GM12892 (cell line): ENCODE measurements at places on chromosomes 4 and X.

DNA sequence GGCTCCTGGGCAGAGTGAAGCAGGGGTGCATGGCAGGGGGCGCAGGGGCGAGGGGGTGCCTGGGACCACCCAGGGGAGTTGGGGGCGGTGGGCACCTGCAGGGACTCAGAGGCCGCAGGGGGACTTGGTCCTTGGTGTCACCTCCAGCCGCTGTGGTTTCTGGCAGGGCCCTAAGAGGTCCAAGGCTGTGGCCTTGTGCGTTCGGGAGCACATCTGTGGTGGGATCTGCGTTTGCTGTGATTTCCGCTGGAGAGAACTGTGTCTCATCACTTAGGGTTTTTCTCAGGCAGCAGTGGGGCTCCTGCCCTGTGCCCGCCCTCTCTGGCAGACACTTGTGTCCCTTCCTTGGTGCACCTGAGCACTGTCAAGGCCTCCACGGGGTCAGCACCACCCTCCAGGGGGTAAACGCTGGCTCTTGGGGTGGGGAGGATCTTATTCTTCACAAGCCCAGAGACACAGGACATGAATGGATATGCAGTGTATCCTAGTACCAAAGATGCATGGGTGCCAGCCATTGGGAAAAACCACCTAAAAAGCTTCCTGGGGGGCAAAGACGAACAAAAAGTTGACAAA is 66.5 kb downstream of the ACOX3 start:
- no peak for DNase-seq

DNA sequence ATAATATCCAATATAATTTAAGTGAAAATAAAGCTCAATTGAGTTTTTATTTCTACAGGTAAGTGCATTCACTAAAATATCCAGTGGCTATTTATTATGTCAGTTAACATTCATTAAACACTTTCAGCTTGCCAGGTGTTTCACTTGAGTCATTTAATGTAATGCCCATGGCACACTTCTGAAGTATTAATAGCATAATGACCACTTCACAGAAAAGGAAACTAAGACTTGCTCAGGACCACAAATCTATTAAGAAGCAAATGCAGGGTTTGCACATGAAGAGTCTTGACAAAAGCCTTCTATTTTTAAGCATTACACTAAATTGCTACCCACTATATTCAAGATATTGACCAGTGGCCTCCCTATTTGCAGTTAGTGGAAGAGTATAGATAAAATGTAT is 612.7 kb downstream of the KCTD8 start:
- no peak for DNase-seq

GRCh38 chr4:2450394-2451035 is 18.4 kb upstream of the RNF4 start:
- DNase-seq: peak; percentile 18

DNA sequence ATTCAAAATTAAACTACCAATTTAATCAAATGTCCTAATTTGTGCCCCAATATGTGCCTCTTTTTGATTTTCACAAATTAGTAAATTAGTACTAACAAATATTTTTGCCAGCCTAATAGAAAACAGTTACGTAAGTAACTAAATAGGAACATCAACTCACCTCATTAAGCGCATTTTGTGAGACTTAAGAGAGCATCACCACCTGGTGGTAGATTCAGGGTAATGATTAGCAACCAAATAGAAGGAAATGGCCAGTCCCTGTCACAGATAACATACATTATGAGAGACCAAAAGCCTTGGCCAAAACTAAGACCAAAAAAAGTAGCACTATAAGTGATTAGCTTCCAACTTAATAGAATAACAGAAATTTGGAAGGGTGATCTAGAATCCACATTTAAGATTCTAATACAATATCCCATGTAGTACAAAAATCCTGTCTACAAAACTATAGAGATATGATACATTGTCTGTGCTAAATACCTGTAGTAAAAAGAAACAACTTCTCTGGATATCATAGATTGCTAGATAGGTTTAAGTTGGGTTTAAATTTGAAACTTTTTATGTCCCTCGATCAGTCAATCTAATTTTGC is 46.7 kb downstream of the C4orf46 start:
- no peak for DNase-seq

- no peak for DNase-seq
Measured at GRCh38 chr4:173538909-173539445, 8.9 kb upstream of the HAND2 start.

DNA sequence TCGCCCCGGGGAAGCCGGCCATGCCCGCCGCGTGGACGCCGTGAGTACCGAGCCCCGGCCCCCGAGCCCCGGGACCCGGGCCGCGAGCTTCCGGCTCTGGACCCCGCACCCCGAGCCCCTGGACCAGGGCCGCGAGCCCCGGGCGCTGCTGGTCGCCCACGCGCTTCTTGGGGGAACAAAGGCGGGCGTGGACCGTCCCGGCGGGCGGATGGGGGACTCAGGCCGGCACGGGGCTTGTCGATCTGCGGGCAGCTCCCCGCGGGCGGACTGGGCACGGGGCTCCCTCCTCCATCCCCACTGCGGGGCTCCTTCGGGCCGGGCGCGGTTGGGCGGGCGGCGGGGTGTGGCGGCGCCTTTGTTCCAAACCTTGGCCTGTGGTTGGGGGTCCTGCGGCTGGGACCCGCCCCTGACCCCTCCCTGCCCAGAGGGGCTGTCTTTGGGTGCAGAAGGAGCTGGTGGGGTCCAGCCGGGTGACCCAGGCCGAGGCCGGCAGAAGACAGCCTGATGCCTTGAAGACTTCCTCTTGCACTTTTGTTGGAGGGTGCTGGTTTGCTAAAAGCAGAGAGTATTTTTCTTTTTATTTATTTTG is 25.2 kb upstream of the ADD1 start:
- DNase-seq: no peak

DNA sequence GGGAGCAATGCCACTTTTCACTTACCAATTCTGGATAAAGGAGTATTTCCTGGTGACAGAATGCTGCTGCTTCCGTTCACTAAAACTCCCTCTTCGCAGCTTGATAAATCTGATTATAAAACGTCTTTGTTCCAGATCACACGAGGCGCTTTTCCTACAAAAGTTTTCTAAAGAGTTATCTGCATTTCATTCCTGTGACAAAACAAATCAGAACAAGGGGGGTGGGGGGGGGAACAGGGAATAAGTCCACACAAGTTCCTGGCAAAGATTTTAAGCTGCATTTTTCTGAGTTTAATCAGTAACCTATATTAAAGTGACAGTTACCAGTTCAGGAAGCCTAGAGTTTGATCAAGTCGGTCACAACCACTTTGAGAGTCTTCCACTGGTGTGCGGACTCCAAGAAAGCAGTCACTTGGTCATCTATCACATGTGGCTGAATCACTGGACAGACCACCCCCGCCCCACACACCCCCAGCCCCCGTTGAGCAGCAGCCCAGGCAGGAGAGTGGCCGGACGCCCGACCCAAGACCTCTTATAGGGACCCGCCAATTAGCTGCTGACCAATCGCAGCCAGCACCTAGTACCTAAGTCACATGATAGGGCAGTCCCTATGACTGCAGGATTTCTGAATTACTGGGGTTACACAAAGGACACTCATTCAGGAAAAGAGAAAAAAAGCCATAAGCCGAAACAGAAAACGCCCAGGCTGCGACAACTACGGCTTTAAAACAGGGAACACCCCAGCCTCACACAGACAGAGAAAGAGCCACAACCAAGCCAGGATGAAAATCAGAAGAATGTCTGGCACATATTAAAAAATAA is 569.3 kb upstream of the DIPK2B start:
- DNase-seq: peak; percentile 24

GRCh38 chr4:131093303-131093702 is 1997.4 kb downstream of the C4orf33 start:
- no peak for DNase-seq

DNA sequence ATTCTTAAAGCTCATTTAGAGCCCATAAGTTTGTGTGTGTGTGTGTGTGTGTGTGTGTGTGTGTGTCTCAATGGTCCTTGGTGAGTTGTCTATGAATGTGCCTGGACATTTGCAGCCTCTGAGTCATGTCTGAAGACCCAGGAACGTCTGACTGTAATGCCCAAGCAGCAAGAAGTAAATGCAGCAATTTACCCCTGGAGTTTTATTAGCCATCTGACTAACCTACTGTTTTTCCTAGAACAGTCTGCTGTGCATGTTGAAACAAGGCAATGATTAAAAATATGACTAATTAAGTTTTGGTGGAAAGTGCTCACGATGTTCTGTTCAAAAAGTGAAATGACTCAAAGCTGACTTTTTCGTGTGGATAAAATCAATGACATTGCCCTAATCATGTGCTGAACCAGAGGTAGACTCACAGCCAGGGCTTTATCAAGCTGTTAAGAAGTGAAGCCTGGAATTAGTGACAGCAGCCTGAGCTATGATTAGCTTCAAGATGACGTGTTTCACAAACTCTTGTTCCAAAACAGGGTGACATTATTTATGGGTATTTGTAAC is 201.6 kb downstream of the CPE start:
- no peak for DNase-seq

- peak; percentile 19 for DNase-seq
Measured at GRCh38 chr4:30717208-30718020, 2.8 kb upstream of the PCDH7 start.

GRCh38 chrX:150690126-150690525 is 3.1 kb upstream of the MTMR1 start:
- no peak for DNase-seq

GRCh38 chr4:139522457-139522856 is 33.6 kb downstream of the SETD7 start:
- no peak for DNase-seq

DNA sequence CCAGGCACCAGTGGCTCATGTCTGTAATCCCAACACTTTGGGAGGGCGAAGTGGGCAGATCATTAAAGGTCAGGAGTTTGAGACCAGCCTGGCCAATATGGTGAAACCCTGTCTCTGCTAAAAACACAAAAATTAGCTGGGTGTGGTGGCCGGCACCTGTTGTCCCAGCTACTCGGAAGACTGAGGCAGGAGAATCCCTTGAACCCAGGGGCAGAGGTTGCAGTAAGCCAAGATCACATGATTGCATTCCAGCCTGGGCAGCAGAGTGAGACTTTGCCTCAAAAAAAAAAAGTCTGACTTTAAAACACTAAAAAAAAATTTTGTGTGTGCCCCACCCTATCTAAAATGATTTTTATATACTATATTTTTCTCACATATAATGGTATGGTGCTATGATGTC is 26.2 kb upstream of the TMEM192 start:
- no peak for DNase-seq

DNA sequence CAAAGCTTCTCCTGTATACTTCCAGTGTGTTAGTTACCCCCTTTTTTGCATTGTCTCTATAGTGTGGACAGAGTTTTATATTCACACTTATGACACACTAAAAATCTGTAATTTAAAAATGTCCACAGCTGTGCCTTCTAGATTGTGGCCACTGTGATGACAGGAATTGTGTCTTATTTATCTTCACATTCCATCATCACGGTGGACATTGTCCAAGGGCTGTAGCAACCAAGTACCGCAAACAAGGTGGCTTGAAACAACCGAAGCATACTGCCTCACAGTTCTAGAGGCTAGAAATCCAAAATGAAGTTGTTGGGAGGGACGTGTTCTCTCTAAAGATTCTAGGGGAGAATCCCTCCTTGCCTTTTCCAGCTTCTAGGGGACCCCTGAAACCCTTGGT is 32.3 kb downstream of the CHRNA9 start:
- no peak for DNase-seq

DNA sequence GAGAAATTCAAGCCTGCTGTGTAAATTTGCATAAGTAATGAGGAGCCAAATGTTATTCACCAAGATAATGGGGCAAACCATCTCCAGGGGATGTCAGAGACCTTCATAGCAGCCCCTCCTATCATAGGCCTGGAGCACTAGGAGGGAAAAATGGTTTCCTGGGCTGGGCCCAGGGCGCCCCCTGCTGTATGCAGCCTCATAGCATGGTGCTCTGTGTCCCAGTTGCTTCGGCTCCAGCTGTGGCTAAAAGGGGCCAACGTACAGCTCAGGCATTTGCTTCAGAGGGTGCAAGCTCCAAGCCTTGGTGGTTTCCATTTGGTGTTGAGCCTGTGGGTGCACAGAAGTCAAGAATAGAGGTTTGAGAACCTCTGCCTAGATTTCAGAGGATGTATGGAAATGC is 859.3 kb downstream of the RPA4 start:
- no peak for DNase-seq

DNA sequence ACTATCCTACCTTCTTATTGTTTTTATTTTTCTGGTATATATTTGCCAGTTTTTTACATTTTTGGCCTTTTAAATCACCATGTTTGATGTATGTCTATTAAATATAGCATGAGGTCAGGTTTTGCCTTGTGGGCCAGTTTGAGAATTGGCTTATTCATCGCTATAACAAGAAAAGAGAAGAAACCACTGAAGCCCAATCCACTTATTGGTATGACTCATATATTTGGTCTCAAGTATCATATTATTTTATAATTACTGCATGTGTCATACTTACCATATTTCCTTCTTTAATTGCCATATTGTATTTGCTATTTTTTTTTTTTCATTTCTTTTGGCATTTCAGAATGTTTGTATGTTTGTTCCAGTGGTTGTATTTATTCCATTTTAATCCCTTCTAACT is 99.3 kb downstream of the IRF2 start:
- no peak for DNase-seq

DNA sequence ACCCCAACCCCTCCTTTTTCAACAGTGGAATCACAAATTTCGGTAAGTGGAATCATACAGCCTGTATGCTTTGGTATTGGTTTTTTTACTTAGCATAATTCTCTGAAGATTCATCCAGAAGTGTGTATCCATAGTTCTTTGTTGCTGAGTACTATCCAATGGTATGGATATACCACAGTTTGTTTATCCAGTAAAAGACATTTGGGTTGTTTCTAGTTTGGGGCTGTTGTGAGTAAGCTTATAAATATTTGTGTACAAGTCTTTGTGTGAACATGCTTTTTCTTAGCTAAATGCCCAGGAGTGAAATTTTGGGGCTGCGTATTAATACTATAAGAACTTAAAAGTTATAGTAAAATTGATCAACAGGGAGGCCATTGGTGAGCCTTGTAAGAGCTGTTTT is 57.5 kb upstream of the GC start:
- no peak for DNase-seq

- DNase-seq: no peak
Measured at GRCh38 chrX:31139961-31140360, 68.1 kb upstream of the FTHL17 start.

DNA sequence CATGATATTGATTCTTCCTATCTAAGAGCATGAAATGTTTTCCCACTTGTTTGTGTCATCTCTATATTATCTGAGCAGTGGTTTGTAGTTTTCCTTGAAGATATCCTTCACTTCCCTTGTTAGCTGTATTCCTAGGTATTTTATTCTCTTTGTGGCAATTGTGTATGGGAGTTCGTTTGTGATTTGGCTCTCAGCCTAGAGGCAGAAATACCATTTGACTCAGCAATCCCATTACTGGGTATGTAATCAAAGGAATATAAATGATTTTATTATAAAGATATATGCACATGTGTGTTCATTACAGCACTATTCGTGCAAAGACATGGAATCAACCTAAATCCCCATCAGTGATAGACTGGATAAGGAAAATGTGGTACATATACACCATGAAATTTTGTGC is 172.7 kb upstream of the IL15 start:
- DNase-seq: no peak

GRCh38 chr4:92099861-92100260 is 203.9 kb upstream of the GRID2 start:
- DNase-seq: no peak

GRCh38 chr4:40327340-40327739 is 7.8 kb upstream of the CHRNA9 start:
- DNase-seq: no peak

- no peak for DNase-seq
Measured at GRCh38 chr4:70749313-70749712, 27.5 kb downstream of the RUFY3 start.
